ENCODE measurements at places on chromosomes 12 and 14.

DNA sequence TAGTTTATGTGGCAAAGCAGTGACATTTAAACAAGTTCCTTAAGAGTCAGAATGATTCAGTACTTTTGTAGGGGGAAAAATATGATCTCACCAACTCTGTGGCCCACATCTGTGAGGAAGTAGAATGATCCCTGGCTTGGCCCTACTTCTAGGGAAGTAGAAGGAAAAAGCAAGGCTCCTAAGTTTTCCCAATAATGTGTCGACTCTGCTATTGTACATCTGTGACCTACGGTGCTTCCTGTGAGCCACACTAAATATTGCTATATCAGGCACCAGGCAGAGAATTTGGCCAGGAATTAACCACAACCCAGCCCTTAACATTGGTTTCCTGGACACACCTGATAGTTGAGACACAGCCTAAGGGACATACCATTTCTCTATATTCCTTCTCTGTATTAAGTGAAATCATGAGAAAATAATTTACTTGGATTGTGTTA lies 9.3 kb upstream of the NID2 start:
- no peak for DNase-seq

- DNase-seq = no peak
Observed at GRCh38 chr12:53533471-53533870, 26.2 kb upstream of the NPFF start.

GRCh38 chr12:48961331-48961730 lies 4.0 kb upstream of the ARF3 start:
- no peak for DNase-seq

GRCh38 chr12:73833746-73834145 lies 703.9 kb upstream of the ATXN7L3B start:
- DNase-seq = no peak

DNA sequence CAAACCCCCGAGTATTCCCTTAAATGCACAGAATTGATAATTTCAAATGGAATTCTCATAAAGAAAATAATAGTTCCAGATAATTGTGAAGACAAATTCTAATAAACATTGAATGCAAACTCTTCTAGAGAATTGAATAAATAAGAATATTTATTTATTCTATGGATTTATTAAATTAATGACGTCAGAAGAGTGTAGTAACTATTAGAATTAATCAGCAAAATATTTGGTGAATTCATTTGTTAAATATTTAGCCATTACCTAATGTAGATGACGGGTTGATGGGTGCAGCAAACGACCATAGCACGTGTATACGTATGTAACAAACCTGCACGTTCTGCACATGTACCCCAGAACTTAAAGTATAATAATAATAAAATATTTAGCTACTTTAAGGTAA lies 33.4 kb upstream of the TBPL2 start:
- DNase-seq = no peak

GRCh38 chr12:59372956-59373355 lies 222.9 kb upstream of the SLC16A7 start:
- DNase-seq = no peak

DNA sequence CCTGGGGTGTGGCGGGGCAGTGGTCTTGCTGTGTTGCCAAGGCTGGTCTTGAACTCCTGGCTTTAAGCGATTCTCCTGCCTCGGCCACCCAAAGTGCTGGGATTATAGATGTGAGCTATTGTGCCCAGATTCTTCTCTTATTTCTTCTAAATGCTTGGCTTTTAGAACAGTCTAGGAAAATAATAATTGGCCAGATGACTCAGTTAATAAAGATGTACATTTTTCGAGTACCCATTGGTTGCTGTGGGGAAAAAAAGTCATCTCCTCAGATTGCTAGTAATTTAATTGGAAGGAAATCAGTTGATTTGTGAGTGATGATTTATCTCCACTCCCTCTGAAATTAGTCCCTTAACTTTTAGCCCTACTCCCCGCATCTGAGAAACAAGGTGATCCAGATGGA lies 45.5 kb downstream of the CHST11 start:
- DNase-seq = no peak

- DNase-seq = no peak
Observed at GRCh38 chr12:83082690-83083276, 396.1 kb downstream of the TMTC2 start.

- no peak for DNase-seq
Observed at GRCh38 chr12:120748242-120748641, 22.6 kb downstream of the ACADS start.
